ENCODE measurements at places on chromosomes 13 and 19.
A peak's percentile ranks its signal among the peaks of the same experiment; 100 is the strongest.

DNA sequence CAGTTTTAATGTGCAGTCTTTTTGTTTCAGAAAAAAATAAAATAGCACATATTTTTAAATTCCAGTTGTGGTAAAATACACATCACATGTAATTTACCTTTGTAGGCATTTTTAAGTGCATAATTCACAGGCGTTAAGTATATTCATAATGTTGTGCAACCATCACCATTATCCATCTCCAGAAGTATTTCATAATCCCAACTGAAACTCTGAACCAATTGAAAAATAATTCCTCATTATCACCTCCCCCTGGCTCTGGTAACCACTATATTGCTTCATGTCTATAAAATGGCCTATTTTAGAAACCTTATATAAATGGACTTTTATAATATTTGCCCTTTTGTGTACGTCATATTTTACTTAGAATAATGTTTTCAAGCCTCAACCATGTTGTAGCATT lies 756.5 kb upstream of the KLHL1 start:
- no peak for DNase-seq

DNA sequence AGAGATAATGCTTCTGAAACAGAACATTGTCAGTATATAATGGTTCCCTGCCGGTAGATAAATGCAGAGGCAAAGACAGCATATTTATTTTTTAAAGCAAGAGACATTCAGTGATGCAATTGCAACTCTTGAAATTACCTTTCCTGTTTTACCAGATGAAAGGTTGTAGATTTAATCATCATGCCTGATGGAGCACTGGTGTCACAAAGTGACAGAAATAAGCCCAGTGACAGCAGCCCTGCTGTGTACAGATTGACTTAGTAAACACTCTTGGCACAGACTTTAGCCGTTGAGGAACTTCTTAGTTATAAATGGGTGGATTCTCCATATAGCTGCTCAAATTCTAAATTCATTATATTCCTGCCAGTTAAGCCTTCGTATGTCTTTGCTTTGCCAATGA lies 172.5 kb downstream of the ITGBL1 start:
- no peak for DNase-seq

- peak; percentile 31 for DNase-seq
Measured at GRCh38 chr13:20349564-20350381, 117.7 kb upstream of the GJB6 start.

DNA sequence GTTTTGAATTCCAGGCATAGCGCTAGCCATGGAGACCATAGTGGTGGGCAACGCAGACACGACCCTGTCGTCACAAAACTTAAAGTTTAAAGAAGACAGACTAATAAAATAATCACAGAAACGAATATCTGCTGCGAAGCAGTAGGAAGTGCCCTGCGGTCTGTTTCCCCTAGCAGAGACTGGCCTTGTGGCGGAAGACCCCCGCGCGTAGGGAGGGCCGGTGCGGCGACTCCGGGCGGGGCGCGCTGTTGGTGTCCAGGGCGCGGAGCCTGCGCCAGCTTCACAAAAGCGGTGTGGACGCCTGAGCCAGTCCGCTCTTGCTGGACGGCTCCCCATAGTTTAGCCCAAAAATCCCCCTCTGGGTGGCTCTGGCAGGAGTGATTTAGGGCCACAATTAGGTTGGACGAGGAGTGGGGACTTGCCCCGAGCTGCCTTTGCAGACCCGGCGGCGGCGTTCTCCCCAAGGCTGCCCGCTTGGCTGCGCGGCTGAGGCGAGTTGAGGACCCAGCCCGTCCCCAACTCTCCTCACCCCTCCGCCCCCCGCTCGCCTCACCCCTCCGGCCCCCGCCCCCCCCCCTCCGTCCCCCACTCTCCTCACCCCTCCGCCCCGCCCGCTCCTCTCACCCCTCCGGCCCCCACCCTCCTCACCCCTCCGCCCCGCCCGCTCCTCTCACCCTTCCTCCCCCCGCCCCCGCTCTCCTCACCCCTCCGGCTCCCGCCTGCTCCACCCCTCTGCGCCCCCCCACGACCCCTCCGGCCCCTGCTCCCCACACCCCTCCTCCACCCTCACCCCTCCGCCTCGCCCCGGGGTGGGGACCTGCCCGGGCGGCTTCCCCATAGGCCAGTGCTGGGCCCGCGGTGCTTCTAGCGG lies 14.2 kb upstream of the LATS2 start:
- peak; percentile 71 for DNase-seq

DNA sequence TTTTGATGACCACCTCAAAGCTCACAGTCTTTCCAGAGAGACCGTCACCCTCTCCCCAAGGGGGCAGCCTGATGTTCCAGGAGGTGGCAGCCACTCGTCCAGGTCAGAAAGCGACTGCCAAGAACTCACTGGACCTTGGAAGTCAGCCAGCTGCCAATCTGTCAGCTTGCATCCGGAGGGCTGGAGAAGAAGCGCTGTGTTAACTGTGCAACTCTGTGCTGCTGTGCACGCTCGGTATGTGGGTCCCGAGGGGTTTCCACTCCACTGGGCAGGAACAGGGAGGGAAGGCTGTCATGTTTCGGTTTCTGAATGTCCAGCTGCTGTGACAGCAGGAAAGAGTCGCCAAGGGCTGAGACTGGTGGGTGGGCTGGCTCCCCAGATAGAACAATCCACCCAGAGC lies 89.2 kb downstream of the CACNA1A start:
- no peak for DNase-seq

DNA sequence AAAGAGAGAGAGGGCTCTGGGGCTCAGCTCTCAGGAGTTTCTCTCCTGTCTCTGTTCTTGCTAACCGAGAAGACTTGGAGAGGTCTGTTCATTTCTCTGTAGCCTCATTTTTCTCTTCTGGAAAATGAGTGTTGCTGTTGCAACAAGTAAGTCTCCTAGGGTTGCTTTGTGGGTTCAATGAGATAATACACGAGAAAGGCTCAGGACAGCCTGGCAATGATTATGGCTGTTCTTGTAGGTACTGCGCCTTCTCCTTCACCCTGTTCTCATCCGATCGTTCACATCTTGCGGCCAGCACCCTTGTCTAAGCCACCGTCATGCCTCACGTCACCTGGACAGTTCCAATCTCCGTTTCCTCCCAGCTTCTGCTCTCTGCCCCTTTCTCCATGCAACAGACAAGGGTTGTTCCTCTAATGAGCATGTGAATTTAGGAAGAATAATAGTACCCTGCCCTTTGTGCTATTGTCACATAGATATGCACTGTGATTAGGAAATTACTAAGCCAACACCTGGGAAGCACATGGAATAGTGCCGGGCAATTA lies 4.2 kb downstream of the C5AR1 start:
- no peak for DNase-seq

All from iPS-NIHi11 (cell line).